AG09319 (cell line): ENCODE measurements at places on chromosomes 6 and 20.

- no peak for DNase-seq
Observed at GRCh38 chr6:149236589-149236988, 80.9 kb upstream of the TAB2 start.

DNA sequence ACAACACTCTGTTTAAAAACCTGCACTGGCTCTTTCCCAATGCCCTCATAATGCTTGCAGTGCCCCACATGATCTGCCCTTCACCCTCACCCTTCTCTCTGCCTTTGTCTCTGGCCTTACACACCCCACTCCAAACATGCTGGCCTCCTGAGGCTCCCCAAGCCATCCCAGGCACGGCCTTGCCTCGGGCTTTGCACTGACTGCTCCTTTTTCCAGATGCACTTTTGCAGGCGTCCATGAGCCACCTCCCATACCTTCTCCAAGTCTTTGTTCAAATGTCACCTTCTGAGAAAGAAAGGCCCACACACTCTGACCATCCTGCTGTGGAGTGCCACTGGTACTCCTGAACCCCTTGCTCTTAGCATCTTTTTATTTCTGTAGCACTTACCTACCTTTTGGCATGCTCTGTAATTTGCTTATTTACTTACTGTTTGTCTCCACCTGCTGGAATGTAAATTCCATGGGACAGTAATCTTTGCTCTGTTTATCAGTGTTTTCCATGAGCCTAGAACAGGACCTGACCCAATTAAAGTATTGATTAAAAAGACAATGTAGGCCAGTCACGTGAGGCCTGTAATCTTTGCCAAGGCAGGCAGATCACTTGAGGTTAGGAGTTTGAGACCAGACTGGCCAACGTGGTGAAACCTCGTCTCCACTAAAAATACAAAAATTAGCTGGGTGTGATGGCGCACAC is 30.7 kb downstream of the GFRA4 start:
- no peak for DNase-seq

DNA sequence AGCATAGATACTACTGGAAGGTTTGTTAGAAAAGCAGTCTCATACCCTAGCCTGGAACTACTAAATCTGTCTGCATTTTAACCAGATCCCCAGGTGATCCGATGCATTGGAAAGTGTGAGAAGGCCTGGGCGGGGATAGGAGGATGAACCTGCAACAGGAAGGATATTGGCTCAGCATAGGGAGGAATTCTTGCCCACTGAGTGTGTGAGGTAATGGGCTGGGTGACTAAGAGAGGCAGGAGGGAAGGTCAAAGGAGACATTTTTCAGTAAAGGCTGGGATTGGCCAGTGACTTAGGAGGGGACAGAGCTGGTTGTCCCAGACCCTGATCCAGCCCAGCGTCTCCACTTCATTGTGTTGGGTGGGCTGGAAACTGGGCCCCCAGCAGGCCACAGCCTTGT is 191.0 kb upstream of the LRFN2 start:
- no peak for DNase-seq

GRCh38 chr6:111339294-111339693 is 143.7 kb downstream of the REV3L start:
- DNase-seq = no peak

- no peak for DNase-seq
Observed at GRCh38 chr20:17663486-17663885, 18.6 kb downstream of the RRBP1 start.
